ENCODE measurements at places on chromosomes 3 and 15. TPM values are rescaled to one million over a fixed set of nuclear protein-coding genes. Genes with fewer than 3 reads are reported as not detected.

GRK7 gene
- not detected for total RNA-seq

TPRG1 gene
- total RNA-seq = 1.5 TPM

BFSP2 gene
- total RNA-seq = not detected

SLC25A38 gene
- total RNA-seq = 37.6 TPM

SCG5 gene
- total RNA-seq = 4.0 TPM

COX5A gene
- 339 TPM for total RNA-seq

CCR4 gene
- total RNA-seq = not detected

FAH gene
- total RNA-seq = 25.3 TPM

SH3BP5 gene
- 8.4 TPM for total RNA-seq

COL6A5 gene
- total RNA-seq = not detected

XCR1 gene
- total RNA-seq = not detected

PCSK6 gene
- 29.8 TPM for total RNA-seq

SNAP23 gene
- total RNA-seq = 65.7 TPM

MCF2L2 gene
- total RNA-seq = 2.6 TPM

CGNL1 gene
- not detected for total RNA-seq

PLA2G4F gene
- total RNA-seq = not detected

ACAD9 gene
- total RNA-seq = 43.1 TPM

CFAP100 gene
- not detected for total RNA-seq

NAALADL2 gene
- total RNA-seq = 4.2 TPM

TPRA1 gene
- total RNA-seq = 57.2 TPM

KCNMB2 gene
- not detected for total RNA-seq

ERICH6 gene
- not detected for total RNA-seq

CD200 gene
- total RNA-seq = 0.44 TPM

WDR76 gene
- 6.9 TPM for total RNA-seq

GP9 gene
- not detected for total RNA-seq

FAM174B gene
- total RNA-seq = 6.5 TPM

LEKR1 gene
- 1.3 TPM for total RNA-seq

IGSF11 gene
- not detected for total RNA-seq

ITIH1 gene
- not detected for total RNA-seq

GUCA1C gene
- not detected for total RNA-seq

CA12 gene
- total RNA-seq = 20.3 TPM

TMOD2 gene
- total RNA-seq = 5.3 TPM

PLXNB1 gene
- 101 TPM for total RNA-seq

CISH gene
- total RNA-seq = 0.59 TPM

PRICKLE2 gene
- 9.6 TPM for total RNA-seq

ZNF662 gene
- not detected for total RNA-seq

STARD9 gene
- total RNA-seq = 2.9 TPM

CCK gene
- not detected for total RNA-seq

GTF2E1 gene
- total RNA-seq = 18.0 TPM

CYP19A1 gene
- not detected for total RNA-seq

All from MCF 10A (cell line).